Breast epithelium (tissue), 4 donors: ENCODE measurements at places on chromosomes 16 and 17. TPM values are rescaled to one million over a fixed set of nuclear protein-coding genes. Genes with fewer than 3 reads are reported as not detected.

ATPAF2 gene
- total RNA-seq = 15.7 TPM

DNA sequence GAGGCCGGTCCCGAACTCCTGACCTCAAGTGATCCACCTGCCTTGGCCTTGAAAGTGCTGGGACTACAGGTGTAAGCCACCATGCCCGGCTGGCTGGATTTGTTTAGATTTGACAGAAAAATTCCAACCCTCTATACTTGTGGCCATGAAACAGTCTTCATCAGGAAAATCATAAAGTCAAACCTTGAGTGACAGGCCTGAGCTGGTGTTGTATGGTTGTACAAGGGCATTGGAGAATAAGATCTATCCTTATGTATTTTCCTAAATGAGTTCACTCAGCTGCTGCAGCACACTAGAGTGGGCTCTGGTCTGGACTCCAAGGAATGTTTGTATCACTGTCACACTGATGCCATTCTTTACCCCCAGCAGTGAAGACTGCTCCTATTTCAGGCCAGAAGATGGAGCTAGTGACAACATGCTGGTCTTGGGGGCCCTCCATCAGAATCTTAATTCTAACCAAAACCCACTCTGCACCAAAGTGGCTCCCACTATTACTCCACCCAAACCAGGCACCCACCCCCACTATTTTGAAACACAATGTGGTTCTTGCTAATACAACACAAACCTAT is 27.4 kb downstream of the SNX11 start:
- no peak for DNase-seq

DNA sequence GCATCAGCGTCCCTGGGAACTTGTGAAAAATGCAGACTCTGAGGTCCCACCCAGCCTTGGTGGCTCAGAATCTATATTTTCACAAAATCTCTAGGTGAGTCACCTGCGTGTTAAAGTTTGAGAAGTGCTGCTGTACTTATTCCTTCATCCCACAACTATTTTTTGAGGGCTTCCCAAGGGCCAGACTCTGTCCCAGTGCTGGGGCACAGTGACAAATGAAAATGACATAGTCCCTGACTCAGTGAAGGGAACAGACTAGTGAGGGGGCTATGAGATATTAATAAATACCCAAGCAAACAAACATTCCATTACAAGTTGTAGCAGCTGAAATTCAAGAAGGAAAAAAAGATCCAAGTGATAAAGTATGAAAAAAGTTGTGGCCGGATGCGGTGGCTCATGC is 9.9 kb upstream of the EMP2 start:
- no peak for DNase-seq

- no peak for DNase-seq
These were observed 7.8 kb downstream of the GAS2L2 start for GRCh38 chr17:35745246-35745645.

GRCh38 chr16:50155925-50156324 is 2.8 kb downstream of the TENT4B start:
- no peak for DNase-seq

- DNase-seq = no peak
These were observed 28.0 kb upstream of the FOXK2 start for GRCh38 chr17:82491533-82491932.

SMIM36 gene
- not detected for total RNA-seq

GRCh38 chr16:50596762-50597450 is 48.7 kb downstream of the NKD1 start:
- DNase-seq = no peak

- no peak for DNase-seq
These were observed 5.9 kb upstream of the AATK start for GRCh38 chr17:81171941-81172340.

GRCh38 chr17:38605841-38606645 is at the start of gene SRCIN1:
Gene SRCIN1, minus strand, starts transcription at chr17:38605952. Its CDS starts 247 bp downstream, at chr17:38605705.
- DNase-seq = peak; percentile 43

DNA sequence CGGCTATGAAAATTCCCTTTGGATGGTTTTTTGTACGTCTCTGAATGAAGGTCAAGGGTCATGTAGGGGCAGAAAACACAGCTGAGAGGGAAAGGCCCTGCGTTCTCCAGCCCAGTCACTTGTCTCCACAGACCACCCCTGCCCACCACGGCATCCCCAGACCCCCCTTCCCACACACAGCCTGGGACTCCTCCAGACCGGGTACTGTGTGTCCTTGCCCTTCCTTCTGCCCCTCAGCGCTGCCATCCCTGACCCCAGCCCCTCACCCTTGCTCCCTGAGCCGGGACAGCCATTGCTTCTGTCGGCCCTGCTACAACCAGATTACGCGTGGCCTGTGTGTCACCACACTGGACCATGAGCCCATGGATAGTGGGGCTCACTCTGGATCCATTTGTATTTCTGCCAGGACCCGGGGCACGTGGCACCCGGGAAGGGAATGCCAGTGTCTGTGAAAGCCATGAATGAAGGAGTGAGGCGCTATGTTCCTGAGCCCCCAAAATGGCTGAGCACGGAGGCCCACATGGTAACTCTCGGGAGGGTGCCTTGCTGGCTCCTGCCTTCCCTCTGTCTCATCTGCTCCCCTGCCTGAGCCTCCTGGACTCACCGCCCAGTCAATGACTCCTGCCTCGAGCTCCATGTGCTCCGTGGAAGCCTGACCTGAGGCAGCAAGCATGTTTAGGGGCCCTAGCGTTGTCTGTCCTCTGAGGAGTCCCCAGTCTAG is 139.1 kb upstream of the FOXF1 start:
- no peak for DNase-seq

- DNase-seq = no peak
These were observed 26.6 kb downstream of the MXRA7 start for GRCh38 chr17:76683921-76684745.
